Stimulated activated CD8-positive, alpha-beta memory T cell treated with anti-CD3 and anti-CD28 coated beads, Interleukin-4, amount 100 ng/mL, for 1 hour (primary cell): ENCODE measurements at places on chromosomes 12 and 14.
A peak's percentile ranks its signal among the peaks of the same experiment; 100 is the strongest.

DNA sequence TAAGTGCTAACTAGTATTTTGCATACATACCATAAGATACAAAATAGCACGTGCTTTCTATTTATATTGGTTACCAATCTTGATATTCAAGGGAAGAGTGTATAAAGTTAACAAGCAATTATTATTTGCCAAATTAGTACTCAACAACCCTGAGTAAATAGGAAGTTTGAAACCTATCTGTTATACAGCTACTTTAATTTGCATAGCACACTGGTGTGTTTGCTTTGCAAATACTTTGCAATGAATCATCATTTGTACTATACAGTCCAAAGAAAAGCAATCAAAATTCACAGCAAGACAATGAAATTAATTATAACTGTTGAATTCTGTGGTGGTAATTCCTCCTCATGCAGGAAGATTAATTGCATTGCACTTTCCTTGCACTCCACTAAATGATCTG is 469.1 kb downstream of the PRKD1 start:
- no peak for DNase-seq

DNA sequence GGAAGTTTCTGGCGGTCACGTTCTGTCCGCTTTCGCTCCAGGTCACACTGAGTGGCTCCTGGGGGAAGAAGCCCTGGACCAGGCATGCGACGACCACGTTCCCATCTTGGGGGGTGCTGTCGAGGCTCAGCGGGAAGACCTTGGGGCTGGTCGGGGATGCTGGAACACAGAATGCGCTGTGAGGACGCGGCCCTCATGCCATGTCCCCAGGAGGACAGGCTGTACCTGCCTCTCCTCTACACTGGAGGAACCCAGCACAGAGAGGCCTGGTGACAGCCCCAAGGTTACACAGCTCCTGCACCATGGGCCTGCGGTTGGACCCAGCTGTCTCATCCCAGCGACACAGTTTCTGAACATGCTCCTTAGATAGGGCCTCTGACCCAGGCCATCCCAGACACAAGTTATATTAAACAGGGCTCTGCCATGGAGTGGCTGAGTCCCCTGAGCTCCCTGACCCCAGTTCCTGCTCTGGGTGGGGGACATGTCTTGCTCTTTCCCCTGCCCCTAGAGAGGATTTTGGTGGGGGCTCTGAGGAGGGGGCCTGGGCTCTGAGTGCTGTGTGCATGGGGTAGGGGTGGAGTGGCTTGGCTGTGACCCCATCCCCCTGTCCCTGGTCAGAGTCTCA is 62.0 kb downstream of the TMEM121 start:
- DNase-seq, result no peak

DNA sequence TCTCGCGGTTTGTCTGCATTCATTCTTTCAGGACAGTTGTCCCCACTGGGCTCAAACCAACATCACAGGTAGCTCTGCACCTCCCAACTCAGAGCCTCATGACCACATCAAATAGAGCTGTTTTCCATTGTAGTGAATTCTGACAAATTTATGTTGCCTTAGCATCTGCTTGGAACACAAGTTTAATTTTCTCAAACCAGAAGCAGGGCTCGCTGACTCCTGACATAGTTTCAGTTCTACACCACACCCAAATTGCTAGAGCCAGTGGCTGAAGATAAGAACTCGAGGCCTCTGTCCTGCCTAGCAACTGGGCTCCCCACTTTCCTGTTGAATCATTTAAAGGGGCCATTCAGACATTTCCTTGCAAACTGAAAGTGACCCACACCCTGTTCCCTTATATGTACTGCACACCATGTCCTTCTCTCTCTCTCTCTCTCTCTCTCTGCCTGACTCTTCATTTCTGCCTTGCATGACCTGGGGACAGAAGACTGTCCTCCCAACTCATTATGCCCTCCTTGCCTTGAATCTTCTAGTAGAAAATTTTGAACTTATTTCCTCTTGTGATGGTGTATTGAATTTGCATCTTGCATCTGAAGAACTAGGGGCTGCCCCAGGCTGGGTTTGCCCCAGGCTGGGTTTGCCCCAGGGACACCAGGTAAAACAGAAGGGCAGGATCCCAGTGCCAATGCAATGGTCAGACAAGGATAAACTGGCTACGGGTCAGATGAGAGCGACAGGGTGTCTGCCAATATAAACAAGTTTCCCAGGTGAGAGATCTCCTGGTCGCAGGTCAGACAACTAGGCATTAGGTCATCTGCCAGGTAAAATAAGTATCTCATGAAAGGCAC is 9.7 kb upstream of the WSCD2 start:
- no peak for DNase-seq

GRCh38 chr14:20873370-20874177 is 17.6 kb upstream of the RNASE3 start:
- DNase-seq, result peak; percentile 56

- no peak for DNase-seq
These were observed 180.9 kb downstream of the CHST11 start for GRCh38 chr12:104637604-104638003.

DNA sequence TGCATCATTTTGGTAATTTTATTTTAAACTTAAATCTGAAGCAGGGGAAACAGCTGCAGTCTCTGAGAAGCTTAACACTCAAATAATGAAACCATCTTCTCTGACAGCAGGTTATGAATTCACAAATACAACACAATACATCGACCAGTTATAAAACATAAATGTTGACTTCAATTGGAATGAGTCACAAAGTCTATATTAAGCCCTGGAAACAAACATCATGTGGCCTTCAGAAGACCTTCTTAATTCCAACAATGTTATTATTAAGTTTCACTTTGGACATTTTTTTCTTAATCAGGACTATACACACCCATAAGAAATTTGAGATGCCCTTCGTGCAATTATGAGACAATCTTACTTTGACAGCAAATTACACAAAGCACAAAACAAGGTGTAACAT is 68.9 kb downstream of the CEP128 start:
- no peak for DNase-seq

DNA sequence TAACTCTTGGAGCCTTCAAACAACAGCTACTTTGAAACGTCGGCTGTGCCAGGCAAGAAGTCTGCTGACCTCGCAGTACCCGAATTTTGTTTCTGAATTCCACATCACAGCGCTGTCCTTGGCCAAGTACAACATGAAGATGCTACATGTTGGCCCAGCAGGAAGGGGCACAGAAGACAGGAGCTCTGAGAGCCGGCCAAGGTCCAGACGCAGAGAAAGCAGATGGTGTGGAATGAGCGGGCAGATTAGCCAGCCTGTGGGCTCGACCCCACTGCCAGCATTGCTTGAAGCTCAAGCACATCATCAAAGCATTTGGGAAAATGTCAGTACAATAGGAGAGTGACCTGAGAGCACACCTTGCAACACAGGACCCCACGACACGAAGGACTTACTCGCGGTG is 64.5 kb downstream of the FZD10 start:
- DNase-seq, result no peak

DNA sequence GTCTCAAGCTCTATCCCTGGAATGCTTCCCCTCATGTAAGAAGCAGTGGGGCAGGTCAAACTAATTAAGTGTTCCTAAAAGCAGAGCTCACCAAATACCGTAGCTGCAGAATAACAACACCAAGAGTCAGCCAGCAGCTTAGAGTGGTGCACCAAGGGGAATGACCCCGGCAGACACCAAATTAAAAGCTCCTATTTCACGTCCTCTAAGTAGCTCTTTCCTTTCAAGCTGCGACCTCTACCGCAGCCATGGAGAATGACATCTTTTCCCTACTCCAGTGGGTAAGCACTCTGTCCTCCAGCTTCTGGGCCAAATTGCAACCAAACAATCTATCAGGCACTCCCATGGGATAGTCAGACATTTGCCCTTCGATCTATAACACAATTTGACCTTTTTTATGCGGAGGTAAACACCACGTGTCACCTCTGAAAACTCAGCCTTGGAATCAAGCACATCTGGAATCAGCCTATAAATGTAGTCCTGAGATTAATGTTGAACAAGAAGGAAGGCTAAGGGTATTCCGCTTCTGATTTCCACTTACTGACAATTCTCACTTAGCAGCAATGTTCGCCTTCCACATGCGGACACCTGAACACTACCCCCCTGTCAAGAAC is 67.6 kb upstream of the CDKN3 start:
- DNase-seq, result no peak

DNA sequence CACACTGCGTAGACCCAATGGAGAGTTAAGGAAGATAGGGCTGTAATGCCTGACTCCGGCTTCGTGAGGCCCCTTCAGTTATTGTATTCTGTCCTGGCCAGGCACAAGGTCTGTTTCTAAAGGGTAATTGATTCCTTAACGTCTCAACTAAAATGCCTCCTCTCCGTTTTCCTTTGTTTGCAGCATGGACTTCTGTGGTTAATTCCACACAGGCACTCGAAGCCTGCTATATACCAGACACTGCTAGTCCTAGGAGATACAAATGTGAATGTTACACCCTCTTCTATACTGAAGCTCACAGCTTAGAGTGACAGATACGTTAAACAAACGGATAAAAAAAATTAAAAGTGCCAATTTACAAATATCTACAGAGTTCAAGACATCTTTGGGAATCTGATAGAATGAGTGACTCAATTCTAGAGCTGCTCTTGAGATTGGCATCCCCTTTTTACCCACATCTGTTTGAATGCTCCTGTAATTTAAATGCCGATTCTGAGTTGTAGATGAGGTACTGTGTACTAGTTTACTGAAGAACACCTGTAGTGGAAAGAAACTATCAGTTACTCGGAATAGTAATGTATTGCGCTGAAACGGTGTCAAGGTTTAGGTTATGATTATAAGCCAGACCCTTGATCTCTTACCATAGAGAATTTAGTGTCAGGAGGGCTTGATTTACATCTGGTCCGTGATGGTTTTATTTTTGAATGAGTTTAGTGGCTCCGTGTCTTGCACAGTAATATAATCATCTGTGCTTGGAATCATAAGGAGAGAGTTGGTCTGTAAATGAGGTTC is 784 bp downstream of the PSMA6 start:
- DNase-seq, result no peak

DNA sequence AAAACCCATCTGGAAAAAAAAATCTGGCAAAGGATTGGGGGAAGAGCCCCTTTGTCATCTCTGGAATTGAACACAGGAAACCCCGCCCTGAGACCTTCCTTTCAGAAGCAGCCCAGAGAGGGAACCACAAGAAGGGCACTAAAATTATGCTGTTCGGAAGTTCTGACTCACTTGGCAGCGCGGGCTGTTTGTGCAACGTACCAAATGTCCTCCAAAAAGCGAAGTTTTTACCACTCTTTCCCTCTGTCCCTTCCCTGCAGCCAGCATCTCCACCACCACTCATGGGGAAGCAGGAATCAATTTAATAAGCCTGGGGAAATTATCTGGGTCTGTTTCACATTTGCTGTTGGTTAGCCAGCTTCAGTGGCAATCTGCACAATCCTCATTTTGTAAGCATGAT is 3.2 kb upstream of the SYNE3 start:
- peak; percentile 50 for DNase-seq

GRCh38 chr12:78959556-78959955 is 95.0 kb downstream of the SYT1 start:
- DNase-seq, result no peak

DNA sequence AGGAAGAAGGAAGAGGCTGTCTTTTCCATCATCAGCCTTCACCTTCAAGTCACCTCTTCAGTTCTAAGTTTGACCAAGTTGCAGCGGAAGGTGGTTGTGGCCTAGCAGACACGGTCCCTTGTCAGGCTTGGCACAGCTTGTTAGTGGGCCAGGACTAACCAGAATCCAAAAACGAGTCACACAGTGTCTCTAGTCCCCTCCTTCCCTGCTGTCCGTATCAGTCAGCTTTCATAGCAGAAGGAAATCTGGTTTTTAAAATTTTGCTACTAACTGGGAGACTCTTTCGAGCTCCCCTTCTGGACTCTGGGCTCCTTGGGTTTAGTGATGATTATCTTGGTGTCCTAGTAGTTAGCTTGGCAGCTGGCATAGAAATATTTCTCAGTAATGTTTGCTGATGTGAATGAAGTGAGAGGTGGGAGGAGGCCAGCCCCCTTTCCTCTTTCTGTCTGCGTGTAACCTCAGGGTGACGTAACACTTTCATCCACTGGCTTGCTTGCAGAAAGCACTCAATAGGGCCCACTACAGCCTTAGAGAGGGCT is 3.8 kb downstream of the ETV6 start:
- no peak for DNase-seq

DNA sequence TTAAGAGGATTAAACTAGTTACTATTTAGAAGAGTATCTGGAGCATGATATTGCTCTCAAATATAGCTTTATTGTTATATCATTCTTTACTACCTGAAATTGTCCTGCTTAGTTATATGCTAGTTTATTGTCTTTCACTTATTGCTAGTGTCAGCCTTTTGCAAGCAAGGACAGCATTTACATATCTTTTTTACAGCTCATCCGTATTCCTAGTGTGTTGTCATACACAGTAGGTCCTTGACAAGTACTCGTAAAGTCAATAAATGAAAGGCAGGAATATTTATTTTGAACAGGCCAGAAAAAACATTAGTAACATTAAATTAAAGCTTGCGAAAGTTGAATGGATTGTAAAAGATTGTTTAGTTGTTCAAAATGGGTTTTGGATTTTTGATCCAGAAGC is 35.0 kb downstream of the CRADD start:
- no peak for DNase-seq

- no peak for DNase-seq
These were observed 142.3 kb upstream of the PARP11 start for GRCh38 chr12:4015225-4016091.

GRCh38 chr14:68145036-68145435 is 325.5 kb downstream of the RAD51B start:
- DNase-seq, result no peak

- DNase-seq, result no peak
These were observed 58.6 kb downstream of the TRHDE start for GRCh38 chr12:72330784-72331183.

DNA sequence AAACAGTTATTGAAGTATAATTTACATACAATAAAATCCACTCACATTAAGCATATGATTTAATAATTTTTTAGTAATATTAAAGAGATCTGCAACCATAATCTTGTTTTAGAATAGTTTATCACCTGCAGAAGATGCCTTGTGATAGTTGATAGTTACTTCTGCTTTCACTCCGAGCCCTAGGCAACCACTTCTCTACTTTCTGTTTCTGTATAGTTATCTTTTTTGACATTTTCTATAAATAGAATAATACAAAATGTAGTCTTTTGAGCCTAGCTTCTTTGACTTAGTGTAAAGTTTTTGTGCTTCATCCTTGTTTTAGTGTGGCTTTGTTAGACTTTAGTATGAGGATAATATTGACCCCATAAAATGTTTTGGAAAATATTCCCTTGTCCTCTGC is 111.0 kb downstream of the MNAT1 start:
- DNase-seq, result no peak

- DNase-seq, result no peak
These were observed 22.8 kb downstream of the GNG2 start for GRCh38 chr14:51883232-51883631.

- DNase-seq, result peak; percentile 55
These were observed 18.0 kb upstream of the DYRK2 start for GRCh38 chr12:67630373-67631088.
